ENCODE measurements at places on chromosomes 1 and 21.

DNA sequence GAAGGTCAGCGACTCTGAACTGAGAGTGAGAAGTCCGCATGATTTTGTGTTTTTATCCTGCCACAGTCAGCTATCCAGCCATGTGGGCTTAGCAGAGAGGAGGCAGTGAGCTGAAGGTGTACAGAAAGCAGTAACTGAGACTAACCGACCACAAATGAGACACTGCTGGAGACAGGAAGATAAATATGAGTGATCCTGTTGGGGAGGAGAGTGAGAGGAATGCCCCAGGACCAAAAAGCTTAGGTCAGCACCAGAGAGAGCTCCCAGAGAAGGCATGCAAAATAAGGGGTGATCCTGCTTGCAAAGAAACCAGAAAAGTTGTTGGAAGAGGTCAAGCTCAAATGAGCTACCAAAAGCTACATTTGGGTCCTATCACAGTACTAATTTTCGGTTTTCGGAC, 63.7 kb downstream of the HLCS start:
- DNase-seq = no peak

- no peak for DNase-seq
Measured at GRCh38 chr1:238568735-238569134, 678.0 kb upstream of the ZP4 start.

DNA sequence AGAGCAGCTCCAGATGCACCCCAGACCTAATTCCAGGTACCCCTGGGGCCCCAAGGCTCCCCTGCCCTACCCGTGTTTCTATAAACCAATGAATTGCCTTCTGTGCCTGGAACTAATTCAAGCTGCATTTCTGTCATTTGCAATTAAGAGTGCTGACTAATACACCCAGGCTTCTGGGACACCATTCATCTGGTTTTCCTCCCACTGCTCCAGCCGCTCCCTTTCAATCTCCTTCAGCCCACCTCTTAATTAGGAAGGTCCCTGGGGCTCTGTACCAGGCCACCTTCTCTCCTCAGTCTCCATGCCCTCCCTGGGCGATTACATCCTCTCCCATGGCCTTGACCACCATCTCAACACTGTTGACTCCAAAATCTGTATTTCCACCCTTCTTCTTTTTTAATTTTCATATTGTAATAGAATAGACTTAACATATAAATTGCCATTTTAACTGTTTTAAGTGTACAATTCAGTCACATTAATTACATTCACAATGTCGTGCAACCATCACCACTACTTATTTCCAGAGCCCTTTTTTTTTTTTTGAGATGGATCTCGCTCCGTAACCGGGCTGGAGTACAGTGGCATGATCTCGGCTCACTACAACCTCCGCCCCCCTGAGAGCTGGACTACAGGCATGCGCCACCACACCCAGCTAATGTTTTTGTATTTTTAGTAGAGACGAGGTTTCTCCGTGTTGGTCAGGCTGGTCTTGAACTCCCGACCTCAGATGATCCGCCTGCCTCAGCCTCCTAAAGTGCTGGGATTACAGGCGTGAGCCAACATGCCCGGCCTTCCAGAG, 9.2 kb upstream of the GJB3 start:
- DNase-seq = no peak

- DNase-seq = no peak
Measured at GRCh38 chr1:39898191-39898590, 3.5 kb downstream of the MYCL start.

DNA sequence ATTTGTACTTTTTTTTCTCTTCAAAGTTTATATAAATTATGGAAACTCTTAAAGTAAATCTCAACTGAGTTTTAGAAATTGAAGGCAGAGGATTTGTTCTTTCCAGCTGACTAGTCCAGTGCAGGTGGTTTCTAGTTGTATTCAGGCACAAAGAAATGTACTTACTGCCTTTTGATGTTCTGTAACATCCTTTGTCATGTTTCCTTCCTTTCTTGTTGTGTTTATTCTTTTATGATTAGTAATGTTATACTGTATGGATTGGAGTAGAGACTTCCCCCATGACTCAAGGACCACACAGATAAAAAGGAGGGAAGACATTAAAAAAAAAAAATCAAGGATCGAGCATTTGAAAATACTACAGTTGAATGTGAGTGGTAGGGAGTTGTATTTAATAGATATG, 8.0 kb downstream of the HIPK1 start:
- DNase-seq = peak; percentile 8

GRCh38 chr21:17388226-17388625, 124.6 kb upstream of the CXADR start:
- no peak for DNase-seq

GRCh38 chr21:26136671-26137070, 33.9 kb downstream of the APP start:
- DNase-seq = no peak

GRCh38 chr1:151562661-151563060, 22.6 kb downstream of the TUFT1 start:
- no peak for DNase-seq

DNA sequence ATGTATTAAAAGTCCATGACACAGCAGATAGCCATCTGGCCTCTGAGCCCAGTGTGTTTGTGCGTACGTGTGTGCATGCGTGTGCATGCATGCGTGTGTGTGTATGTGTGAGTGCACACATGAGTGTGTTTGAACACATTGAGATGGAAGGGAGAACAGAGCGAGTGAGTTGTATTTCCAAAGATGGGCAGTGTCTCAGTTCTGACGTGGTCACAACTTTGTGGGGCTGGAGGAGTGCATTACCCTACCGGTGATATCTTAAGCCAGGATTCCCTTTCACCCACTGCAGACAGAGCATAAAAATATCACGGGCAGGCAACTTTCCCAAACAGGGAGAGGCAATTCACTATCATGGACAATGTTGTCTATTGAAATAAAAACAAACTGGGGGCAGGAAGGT, 27.8 kb downstream of the IRF2BP2 start:
- DNase-seq = no peak

DNA sequence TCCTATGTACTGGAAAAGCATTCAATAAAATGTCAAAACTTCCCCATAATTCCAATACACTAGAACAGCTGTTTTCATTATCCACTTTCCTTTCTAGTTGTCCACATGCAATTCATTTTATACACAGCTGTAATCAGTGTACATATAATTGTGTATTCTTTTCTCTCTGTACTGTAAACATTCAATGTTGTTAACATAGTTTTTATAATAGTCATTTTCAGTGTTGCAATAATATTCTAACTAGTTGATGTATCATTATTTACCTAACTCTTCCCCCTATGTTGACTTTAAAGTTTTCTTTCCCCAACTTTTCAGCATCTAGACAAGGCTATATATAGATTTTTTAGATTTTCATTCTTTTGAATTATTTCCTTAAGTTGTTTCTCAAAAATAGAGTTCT, 44.4 kb downstream of the DIPK1A start:
- DNase-seq = no peak

DNA sequence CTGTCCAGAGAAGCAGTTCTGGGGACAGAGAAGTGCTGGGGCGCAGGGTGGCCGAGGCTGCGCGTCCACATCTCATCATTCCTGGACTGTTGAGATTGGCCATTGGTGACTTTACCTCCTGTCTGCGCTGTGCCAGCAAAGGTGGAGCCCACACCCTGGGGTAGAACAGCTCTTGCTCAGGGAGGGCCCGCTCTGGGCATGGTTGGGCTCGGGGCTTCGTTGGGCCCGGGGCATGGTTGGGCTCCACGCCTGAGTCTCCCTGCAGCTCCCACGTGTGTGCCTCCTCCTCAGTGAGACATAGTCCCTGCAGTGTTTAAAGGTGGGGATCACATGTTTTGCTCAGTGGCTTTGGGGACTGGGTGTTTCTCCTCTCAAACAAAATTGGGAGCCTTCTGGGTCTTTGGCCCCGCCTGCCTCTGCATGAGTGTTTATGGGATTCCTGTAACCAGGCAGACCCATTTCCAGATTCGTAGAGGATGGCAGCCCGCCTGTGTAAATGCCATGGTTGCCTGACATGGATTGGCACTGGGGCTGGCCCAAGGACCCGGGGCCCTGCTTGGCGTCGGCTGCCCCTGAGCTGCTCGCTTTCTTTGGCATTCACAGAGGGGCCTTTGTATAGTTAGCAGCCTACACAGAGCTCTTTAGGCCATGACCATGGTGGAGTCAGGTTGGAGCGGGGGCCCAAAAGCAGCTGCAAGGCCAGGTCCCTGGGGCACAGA, 104.6 kb downstream of the TLR5 start:
- DNase-seq = no peak

DNA sequence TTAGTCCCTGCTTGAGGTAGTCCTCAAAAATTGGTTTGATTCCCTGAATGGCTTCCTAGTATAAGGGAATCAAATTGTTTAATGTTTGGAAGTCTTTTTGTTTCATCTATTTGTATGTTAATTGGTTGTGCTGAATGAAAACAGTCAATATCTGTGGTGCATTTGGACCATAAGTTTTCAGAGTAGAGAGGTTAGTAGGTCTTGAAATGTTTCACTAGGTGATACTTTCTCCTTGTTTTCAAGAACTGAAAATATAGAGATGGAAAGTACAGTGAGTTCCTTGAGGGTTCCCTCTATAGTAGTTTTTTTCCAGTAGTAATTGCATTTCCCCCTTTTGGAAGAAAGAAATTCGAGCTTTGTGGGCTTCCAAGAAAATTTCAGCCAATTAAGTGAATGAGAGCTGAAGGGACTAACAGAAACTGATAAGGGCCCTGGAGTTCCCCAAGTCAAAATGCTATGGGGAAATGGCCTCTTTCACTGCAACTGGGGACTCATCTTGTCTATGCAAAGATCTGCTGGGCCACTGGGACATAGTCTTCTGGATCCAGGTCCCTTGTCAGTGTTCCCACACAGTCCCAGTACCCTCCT, 18.6 kb upstream of the CEP350 start:
- DNase-seq = no peak

DNA sequence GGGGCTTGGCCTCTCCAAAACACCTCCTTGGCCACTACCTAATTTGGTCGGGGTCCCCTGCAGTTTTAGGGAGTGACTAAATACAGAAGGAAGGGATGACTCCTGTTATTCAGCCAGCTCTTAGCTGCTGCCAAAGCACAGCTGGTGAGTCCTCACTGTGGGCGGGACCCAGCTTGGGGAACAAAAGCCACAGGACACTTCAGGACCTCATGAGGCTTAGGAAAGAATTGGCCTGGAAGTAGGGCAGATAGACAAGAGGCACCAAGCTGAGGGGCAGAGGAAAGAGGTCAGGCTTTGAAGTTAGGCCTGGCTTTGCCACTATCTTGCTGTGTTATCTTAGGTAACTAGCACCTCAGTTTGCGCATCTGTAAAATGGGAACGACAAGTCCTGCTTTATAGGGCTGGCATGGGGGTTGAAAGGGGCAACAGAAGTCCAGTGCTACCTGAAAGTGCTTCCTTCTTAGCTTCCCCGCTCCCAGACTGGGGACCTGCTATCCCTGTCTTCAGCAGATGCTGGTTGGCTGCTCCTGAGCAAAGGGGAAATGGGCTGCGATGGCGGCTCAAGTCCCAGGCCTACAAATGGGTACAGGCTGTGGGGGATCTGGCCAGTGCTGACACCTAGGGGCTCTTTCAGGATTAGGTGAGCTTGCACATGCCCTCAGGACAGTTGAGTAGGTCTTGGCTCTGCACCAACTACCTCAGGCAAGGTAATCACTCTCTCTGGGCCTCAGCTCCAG, 15.7 kb downstream of the IFI6 start:
- DNase-seq = peak; percentile 27

DNA sequence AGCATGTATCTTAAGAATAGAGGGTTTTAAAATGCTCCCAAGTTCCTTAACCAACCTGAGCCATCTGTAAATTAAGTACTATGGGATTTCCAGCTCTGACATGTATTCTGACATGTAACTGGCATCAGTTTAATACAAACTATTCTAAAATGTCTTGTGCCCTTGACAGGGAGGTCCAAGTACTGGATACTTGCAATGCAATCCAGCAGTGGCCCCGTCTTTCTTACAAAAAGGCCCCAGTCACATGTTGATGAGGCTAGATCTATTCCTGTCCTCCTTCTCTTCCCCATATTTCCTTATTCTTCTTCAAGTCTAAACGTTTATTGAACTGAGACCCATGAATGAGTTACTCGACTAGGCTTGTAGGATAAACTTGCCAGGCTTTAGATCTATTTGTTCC, 46.4 kb downstream of the MRPL39 start:
- no peak for DNase-seq

DNA sequence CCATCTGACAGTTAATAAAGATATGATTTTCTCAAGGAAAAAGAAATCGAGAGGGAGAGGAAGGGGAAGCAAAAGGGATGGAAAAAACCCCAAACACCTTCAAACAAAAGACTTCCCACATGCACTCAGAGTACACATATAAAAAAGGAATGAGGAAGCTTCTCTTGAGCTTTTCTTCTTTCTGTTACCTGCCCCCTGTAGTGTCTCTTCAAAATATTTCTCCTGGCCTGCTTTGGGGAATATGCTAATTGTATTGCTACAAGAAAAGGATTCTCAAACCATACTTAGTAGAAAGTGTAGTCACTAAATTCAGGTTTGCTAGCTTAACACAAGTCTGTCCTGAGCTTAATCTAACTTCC, 58.7 kb downstream of the KIF14 start:
- DNase-seq = no peak

- peak; percentile 88 for DNase-seq
Measured at GRCh38 chr21:43345746-43346409, 81.1 kb downstream of the SIK1 start.

DNA sequence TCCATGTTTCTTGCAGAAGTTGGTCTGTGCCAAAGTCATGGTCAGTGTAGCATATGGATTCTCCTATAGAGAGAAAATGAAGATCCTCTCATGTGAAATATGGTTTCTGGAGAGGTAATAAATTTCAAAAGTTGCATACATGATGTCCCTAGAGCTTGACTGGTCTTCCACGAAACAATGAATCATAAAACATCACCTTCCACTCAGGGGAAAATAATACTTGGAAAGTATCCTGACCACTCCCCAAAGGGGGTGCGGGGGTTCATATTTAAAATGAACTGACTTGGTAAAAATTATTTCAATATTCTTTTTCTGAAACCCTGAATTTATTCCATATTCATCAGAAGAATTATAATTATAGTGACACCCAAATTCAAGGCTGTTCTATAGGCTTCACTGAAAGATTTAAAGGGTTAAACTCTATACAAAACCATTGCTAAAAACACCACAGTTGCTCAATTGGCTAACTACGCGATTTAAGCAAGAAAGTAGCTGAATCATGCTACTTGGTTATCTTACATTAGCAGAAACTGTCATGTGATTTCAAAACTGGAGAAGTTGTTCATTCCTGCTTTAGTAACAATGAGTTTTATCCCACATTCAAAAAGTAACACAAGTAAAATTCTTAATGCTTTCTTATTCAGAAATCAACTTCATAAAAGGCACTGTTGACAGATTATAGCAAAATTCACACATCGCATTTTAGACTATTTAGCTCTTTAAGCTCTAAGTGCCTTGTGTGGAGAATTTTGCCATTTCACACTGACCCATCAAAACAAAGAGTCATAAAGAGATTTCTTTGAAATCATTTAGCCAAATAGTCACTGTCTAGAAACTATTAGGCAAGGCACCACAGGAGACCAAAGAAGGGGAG, 5.3 kb downstream of the CREG1 start:
- no peak for DNase-seq

DNA sequence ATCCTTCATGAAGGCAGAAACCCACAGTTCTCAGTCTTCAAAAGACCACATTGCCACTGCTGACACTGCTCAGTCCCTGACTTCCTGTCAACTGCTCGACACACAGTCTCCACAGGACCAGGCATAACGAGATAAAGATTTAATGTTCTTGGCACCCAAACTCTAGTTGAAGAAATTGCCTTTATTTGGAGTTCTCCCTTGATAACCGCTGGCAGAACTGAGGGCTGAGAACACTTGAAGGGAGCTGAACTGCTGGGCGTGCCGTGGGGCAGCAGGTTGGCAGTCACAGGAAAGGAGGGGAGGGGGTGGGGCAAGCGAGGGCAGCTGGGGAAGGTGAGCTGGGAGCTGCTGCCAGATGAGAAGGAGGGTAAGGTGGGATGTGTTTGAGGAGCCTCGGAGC, 15.9 kb downstream of the HENMT1 start:
- no peak for DNase-seq

Data from bone marrow (tissue), 2 donors.